ENCODE measurements at places on chromosomes 4 and X.

GRCh38 chr4:169142906-169143305, 127.8 kb downstream of the SH3RF1 start:
- DNase-seq, result no peak

DNA sequence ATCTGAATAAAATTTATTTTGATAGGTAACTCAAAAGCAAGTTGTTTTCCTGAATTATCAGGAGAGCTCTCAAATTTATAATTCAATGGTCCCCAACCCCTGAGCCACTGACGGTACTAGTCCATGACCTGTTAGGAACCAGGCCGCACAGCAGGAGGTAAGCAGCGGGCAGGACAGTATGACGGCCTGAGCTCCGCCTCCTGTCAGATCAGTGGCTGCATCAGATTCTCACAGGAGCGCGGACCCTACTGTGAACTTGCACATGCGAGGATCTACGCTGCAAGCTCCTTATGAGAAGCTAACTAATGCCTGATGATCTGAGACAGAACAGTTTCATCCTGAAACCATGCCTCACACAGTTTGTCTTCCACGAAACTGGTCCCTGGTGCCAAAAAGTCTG, 37.9 kb upstream of the SEC24B start:
- DNase-seq, result no peak

- DNase-seq, result no peak
Measured at GRCh38 chr4:7158991-7159390, 33.3 kb upstream of the SORCS2 start.

DNA sequence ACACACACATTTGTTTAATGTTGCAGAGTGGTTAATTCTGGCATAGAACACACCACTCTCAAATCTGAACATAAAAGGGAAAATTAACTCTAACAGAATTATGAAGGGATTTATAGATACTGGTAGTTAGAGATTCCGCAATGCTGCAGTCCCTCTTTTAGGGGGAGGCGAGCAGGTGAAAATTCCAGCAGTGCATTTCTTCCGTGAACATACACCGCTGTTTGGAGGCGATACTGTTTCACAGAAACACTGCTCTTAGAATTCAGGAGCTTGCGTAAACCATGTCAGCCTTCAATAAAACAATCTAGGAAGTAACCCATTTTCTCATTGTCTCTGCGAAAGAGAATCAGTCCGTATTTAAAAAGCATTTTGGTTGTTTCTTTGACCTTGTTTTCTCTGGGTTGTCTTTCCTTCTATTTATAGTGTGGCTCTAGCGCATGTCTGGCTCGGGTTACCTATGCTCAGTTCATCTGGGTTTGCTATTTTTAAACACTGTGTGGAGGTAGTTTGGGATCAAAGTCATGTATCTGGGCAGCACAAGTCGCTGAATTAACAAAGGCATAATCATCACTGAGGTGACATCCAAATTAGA, 90.4 kb downstream of the GPAT3 start:
- DNase-seq, result no peak

Measured in D721Med (cell line).